ENCODE measurements at places on chromosomes 3 and 15.

DNA sequence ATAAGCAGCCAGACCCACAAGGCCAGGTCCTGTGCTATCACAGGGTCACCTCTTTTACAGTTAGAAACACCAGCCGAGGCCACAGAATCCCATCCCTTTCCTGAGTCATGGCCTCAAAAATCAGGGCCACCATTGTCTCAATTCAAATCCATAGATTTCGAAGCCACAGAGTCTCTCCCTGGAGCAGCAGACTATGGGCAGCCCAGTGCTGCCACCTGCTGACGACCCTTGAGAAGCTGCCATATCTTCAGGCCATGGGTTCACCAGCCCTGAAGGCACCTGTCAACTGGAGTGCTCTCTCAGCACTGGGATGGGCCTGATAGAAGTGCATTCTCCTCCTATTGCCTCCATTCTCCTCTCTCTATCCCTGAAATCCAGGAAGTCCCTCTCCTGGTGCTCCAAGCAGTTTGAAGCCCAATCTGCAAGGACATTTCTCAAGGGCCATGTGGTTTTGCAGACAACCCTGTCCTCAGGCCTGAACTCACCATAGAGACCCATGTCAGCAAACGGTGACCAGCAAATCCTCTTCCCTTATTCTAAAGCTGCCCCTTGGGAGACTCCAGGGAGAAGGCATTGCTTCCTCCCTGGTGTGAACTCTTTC lies 39.6 kb downstream of the TGM4 start:
- DNase-seq: peak; percentile 55

DNA sequence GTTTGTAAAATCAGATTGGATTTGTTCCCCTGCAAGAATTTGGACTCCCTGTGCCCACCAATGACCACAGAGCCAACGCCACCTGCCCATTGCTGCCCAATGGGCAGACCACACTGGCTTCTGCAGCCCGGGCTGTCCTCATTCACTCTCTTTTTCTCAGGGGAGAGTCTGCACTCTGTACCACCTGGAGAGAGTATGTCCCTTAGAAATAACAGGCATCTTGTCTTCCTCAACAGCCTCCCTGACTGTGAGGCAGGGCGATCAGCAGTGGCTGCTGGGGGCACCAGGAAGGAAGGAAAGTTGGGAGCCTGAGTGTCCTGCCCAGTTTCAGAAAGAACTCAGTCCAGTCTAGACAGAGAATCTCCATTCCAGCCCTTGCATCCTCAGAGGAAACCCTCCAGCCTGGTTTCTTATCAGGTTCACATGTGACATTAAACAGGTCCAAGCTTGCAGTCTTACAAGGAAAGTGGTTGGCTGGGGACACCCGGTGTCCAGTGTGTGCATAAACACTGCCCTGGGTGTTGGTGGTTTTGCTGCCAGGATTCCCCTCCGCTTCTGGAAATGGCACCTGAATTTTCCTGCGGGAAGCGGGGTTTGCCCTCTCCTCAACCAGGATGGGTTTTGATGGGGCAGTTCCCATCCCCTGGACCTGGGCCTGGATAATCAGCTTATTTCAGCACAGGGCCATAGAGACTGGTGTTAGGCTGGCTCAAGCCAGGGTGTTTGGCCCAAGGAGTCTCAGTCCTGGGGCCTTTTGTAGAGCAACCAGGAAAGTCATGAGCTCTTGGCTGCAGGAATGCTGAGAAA lies 37.2 kb downstream of the SSUH2 start:
- DNase-seq: no peak

DNA sequence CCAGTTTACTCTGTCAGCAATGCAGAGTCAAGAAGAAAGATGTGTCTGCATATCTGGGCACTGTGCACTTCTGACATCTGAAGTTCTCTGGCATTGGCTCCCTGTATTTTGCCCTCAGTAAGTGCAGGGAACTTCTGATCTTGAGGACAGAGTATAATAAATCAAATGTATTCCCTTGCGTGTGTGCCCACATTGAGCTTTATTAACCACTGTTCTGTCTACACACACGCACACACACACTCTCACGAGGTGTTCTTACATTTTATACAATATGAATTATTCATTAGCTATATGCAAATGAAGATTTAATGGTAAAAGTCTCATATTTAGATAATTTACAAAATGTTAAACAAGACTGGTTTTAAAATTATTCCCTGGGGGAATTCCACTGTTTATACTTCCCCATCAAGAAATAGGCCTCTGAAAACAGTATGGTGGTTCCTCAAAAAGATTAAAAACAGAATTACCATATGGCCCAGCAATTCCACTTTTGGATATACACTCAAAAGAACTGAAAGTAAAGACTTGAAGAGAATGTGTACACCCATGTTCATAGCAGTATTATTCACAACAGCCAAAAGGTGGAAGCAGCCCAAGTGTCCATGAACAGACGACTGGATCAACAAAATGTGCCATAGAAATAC lies 24.6 kb upstream of the ANPEP start:
- no peak for DNase-seq

DNA sequence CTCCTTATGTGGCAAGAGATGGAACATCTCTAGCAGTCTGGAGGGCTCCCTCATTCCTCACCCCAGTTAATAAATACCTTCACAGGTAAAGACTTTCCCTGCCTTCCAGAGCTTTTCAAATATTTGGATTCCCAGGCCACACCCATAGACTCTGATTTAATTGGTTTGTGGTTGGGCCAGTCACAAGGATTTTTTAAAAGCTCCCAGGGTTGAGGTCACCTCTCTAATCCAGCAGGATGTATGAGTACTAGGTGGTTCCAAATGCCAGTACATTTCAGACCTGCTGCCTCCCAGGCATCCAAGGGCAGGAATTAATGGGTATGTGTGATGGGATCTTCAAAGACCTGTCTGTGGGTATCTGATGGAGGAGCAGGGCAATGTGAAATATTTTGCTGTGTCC lies 312.8 kb downstream of the CLSTN2 start:
- no peak for DNase-seq

All from CD4-positive, alpha-beta T cell treated with Interleukin-2 at 100 ng/mL for 4 hours (primary cell).